ENCODE measurements at places on chromosomes 7 and 10.

DNA sequence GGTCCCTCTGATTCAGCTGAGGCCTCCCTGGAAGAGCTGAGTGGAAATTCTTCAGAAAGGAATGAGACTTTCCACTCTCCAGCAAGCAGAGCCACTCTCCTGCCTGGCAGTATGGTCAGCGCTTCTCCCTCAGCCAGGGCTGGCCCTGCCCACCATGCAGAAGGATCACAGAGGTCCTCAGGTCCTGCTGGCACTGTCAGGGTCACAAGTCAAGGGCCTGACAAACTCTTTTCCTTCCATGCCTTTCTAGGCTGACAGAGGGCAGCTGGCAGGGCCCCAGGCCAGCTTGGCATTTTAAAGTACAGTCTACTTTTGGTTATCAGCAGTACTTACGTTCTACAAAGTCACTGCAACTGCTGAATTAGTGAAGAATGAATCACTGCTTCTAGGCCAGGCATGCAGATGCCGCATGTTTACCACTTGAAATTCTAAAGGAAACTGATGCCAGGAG is 119.3 kb upstream of the FRMD4A start:
- DNase-seq, result no peak

DNA sequence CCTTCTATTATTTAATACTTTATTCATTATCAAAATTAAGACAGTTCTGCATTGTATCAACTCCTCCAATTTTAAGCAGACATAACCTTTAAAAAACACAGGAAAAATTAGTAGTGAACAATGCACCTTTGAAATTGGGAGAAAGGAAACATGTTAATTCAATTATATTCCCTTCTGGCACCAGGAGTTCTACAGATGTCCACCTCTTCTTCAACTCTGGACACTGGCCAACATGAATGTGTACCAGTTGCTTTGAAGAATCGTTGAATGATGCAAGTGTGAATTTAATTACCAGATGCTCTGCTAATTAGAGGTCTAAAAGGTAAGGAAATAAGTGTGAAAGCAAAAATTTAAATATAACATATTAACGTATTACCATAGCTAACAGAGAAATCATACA is 206.7 kb upstream of the IGFBP3 start:
- DNase-seq, result no peak

- no peak for DNase-seq
These were observed 220.9 kb upstream of the HABP2 start for GRCh38 chr10:113331961-113332360.

GRCh38 chr10:61850376-61850775 is 51.1 kb upstream of the ARID5B start:
- DNase-seq, result no peak

GRCh38 chr7:18320971-18321567 is 174.5 kb upstream of the HDAC9 start:
- DNase-seq, result no peak

Data from activated CD8-positive, alpha-beta memory T cell treated with anti-CD3 and anti-CD28 coated beads for 1 hour (primary cell).